Left cardiac atrium (tissue), 4 donors: ENCODE measurements at places on chromosomes 12 and 14. TPM values are rescaled to one million over a fixed set of nuclear protein-coding genes. Genes with fewer than 3 reads are reported as not detected.

DNA sequence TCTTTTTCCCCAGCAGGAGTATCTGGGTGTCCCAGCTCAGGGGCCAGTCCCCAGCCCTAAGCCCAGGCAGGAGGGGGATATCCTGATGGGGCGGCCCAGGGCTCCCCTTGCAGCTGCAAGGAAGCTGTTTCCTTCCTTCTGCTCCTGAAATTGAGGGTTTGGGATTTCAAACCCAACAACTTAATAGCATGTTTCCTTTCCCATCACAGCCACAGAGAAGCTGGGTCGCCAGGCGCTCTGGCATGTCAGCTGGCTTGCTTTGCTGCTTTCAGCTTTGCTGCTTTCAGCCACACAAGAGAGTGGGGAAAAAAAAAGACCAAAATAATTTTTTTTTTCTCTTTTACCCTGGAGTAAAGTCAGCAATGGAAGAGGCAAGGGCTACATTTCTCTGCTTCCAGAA, 30.0 kb downstream of the HVCN1 start:
- no peak for DNase-seq

DNA sequence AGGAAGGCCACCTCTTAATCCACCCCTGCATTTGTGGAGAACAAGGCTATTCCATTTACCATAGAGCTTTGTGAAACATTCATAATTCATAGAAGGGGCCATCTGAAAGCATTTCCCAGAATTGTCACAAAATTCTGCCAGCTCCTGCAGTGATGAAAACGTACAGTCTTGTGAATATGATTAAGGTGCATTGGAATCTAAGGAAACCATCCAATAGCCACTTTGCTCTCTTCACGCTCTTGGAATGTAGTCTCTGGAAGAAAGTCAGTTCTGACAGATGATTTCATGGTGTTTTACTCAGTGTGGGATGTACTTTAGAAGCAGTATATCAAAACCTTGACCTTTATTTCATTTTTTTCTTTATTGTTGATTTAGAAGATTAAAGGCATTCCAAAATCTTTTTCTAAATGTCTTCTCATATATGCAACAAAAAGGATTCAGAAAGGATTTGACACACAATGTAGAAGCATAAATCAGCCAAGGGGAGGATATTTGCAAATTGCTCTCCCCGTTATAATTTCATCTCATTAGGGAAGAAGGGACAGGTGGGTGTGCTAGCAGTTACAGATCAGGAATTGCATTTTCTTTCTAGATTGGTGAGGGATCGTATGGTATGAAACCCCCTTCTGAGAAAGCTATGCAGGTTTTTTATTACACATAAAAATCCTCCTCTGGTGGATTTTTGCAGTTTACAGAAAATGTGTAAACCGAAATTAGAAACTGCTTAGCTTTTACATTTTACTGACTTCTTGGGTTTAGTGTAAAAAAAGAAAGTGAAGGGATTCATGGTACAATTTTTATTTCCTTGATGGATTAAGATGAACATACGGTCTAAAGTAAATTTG, 390.2 kb downstream of the LRIG3 start:
- no peak for DNase-seq

GRCh38 chr14:75587388-75587787, 9.0 kb downstream of the FLVCR2 start:
- DNase-seq: no peak

DNA sequence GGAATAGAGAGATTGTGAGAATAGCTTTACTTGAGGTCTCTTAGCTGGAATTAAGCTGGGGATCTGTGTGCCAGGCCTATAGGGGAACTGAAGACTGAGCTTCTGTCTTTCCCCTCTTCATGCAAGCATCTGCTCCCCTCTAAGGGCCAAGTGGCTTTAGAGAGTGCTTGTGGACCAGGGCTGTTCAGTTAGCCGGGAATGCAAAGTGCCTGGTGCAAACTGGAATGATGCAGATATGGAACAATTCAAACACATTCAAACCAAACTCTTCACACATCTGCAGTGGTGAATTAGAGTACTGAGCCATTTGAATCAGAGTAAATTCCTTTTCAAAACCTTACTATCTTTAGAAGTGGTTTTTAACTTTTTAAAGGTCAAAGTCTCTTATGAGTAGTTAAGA, 99.0 kb downstream of the LIN7A start:
- no peak for DNase-seq

DNA sequence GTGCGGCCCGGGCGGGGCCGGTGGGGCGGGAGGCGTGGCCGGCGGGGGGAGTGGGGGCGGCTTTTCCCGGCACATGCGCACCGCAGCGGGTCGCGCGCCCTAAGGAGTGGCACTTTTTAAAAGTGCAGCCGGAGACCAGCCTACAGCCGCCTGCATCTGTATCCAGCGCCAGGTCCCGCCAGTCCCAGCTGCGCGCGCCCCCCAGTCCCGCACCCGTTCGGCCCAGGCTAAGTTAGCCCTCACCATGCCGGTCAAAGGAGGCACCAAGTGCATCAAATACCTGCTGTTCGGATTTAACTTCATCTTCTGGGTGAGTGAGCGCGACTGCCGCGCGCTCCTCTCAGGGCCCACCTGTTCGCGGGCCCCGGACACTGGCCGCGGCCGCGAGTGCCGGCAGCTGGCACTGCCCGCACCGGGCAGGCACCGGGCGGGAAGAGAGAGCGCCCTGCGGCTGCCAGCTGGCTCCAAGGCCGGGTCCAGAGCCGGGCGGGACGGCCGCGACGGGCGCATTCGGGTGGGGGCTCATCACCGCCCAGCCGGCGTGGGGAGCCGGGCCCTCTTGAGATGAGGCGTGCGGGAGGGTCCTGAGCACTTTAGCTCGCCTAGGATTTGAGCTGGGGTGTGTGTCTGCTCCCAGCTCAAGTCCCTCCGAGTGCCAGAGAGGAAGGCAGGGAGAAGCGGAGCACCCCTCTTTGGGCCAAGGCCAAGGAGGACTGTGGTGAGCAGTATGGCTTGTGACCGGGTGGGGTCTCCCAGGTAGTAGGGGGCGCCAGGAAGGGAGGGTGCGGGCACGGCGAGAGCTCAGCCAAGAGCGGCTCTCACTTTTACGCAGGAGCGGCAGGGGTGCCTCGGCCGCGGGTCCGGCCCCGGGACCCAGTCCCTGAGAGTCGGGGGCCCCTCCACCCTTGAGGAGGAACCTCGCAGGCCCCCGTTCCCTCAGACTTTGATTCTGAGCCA, at the start of gene CD9:
TSS of gene CD9 (plus strand) at position 145 of the 957 bp plus-strand sequence. CDS start at position 245, 100 bp downstream.
- peak; percentile 84 for DNase-seq

DNA sequence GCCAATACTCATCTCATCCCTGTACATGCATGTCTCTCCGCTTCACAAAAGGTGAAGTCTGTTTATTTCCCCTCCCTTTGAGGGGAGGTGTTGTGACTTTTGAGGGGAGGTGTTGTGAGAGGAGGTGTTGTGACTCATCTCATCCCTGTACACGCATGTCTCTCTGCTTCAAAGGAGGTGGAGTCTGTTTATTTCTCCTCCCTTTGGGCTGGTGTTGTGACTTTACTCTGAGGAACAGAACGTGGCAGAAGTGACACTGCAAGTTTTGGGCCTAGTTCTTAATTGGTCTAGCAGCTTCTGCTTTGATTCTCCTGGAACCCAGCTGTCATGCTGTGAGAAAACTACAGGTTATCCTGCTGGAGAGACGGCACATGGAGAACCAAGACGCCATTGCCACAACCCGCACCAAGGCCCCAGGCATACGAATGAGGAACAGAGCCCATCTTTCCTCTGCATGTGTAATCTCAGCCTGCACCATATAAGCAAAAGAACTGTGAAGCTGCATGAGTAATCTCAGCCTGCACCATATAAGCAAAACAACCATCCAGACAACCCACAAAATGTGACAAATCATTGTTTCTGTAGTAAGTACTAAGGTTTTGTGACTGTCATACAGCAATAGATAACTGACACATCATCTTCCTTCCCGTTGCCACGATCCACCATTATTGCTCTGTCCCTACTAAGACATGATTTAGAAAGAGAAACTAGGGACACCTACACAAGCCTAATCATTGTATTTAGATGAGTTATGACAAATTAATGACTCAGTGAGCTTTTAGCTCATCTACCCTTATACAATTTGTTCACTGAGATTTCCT, 30.0 kb downstream of the GALNT4 start:
- no peak for DNase-seq

- DNase-seq: no peak
Observed at GRCh38 chr12:105228966-105229365, 7.0 kb downstream of the APPL2 start.

GRCh38 chr14:74922752-74923401, at the start of gene RPS6KL1:
TSS of gene RPS6KL1 (minus strand) at chr14:74923260. CDS start at chr14:74921541, 1,719 bp downstream.
- DNase-seq: peak; percentile 91

DNA sequence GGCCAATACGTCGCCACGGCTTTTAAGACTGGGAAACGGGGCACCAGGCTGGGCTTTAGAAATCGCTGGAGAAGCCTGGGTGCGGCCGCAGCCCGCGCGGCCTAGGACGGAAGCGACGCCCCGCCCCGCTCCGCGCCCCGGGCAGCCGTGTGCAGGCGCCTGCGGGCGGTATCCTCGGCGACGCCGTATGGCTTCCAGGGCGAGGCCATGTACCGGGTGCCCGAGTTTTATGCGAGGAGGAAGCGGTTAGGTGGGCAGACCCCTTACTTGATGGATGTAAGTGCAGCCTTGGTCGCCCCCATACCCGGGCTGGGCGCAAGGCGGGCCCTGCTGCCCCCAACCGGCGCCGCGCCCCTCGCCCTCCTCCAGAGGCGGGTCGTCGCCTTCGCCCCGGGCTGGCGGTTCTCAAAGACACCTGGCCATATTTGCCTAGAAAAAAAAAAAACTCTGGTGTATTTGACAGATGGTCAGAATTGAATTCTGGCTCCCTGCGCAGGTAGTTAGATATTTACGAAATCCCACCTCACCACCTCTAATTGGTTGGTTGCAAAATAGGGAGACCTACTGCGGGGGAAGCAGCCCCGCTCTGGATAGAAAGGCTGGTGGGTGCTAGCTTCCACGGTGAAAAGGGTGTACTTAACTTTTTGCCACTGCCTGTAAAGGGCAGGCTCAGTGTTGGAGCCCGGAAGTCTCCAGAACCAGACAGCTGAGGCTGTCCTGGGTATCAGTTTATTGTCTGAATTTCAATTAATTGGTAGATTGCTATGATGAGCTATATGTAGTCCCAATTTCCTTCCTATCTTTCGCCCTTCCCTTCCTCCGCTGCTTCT, at the start of gene PPP1R36:
TSS of gene PPP1R36 (plus strand) at position 171 of the 830 bp plus-strand sequence. CDS start at position 208, 37 bp downstream.
- peak; percentile 70 for DNase-seq

DNA sequence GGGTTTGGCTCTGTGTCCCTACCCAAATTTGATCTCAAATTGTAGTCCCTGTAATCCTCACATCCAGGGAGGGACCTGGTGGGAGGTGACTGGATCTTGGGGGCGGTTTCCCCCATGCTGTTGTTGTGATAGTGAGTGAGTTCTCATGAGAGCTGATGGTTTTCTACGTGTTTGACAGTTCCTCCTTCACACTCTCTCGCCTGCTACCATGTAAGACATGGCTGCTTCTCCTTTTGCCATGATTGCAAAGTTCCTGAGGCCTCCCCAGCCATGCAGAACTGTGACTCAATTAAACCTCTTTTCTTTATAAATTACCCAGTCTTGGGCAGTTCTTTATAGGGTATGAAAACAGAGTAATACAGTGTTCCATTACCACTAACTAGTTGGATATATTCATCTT, 10.3 kb upstream of the LRRC23 start:
- no peak for DNase-seq

- no peak for DNase-seq
Observed at GRCh38 chr14:98952593-98953350, 319.2 kb downstream of the BCL11B start.

PAH gene
- not detected for total RNA-seq

ATP2B1 gene
- 17.1 TPM for total RNA-seq

SYNE3 gene
- total RNA-seq: 34.3 TPM

EML1 gene
- total RNA-seq: 24.6 TPM

TAS2R31 gene
- total RNA-seq: 0.68 TPM

MAP4K5 gene
- 17.6 TPM for total RNA-seq

LMNTD1 gene
- total RNA-seq: 0.82 TPM
